ENCODE measurements at places on chromosomes 12 and 14.

GRCh38 chr14:94120667-94121340, 8.6 kb downstream of the IFI27L2 start:
- peak; percentile 66 for DNase-seq

GRCh38 chr14:95185033-95185766, 27.9 kb upstream of the DICER1 start:
- no peak for DNase-seq

DNA sequence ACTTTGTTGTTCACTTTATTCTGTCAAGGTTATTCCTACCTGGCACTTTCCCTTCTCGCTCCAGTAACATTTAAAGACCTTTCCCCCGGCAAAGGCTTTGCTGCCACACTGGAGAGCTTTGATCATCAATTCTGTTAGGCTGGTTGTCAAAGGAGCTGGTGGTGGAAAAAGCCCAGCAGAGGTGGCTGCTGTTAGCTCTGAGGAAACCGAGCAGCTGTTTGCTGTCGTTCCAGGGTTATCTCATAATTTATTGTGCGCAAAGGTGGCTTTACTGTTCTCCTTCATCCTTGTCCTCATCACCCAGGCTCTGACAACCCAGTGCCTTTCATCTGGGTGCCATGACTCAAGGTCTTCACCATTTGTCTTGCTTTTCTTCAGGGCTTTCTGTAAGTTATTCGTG, 38.2 kb upstream of the CRADD start:
- no peak for DNase-seq

DNA sequence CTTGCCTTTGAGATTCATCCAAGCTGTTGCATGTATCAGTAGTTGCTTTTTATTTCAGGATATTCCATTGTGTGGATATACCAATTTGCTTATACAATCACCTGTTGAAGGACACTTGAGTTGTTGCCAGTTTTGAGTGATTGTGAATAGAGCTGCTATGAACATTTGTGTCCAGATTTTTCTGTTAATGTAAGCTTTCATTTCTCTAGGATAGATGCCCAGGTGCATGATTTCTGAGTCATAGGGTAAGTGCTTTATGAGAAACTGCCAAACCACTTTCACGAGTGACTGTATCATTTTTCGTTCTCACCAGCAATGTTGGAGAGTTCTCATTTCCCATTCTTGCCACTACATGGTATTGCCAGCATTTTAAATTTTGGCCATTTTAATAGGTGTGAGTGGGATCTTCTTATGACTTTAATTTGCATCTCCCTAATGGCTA, 434.6 kb upstream of the RGS6 start:
- DNase-seq = no peak

DNA sequence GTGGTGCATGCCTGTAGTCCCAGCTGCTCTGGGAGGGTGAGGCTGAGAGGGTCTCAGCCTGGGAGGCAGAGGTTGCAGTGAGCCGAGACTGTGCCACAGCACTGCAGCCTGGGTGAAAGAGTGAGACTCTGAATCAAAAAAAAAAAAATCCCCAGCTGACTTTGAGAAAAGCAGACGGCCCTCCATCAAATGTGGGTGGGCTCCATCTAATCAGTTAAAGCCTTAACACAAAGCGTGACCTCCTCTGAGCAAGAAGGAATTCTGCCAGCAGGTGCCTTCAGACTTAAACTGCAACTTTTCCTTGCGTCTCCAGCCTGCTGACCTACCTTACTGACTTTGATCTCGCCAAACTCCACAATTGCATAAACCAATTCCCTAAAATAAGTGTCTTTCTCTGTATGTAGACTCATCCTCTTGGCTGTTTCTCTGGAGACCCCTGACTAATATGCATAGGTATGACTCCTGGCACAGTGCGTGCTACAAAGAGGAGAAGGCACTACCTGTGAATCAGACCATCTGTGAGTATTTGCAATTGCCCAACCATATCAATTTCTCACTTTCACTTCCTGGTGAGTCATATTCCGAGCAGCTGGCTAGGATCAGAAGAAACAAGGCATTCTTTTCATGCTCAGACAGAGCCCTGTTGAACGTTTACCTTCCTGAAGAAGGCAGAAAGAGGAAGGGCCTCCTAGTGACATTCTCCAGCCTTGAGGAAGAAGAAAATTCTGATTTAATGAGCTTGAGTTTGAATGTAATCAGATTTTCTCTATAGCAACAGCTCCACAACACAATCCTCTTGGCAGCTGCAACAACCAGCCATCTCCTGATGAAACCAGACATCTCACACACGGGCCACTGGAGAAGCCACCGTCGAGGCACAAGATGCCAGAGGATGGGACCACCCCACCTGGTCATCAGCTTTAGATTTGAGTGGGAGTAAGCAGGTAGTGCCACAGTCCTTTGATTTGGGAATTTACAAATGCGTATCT, 54.3 kb downstream of the CLMN start:
- peak; percentile 55 for DNase-seq

- no peak for DNase-seq
These were observed 272.7 kb upstream of the DIO3 start for GRCh38 chr14:101288436-101289229.

- DNase-seq = no peak
These were observed 363.7 kb downstream of the SOX5 start for GRCh38 chr12:23585782-23586163.

DNA sequence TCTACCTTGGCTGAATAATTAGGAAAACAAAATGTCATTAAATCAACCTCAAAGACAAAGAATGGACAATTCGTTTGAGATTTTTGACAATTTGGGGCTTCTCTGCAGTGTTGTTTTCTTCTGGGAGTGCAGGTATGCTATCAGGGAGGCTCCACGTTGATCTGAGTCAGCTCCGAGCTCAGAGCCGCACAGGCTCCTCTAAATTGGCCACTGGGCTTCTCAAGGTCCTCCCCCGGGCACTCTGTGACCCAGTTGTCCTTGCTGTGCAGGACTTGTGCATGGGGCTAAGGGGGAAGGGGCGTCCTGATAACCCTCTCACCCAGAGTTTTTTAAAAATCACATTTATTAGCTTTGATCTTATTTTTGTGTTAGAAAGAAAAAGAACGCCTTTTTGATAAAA, 52.7 kb downstream of the TBX3 start:
- no peak for DNase-seq

- DNase-seq = no peak
These were observed 44.2 kb downstream of the KCTD10 start for GRCh38 chr12:109432842-109433304.

GRCh38 chr12:86801439-86801838, 545.2 kb upstream of the MGAT4C start:
- no peak for DNase-seq

GRCh38 chr14:101796479-101796878, 35.0 kb downstream of the PPP2R5C start:
- DNase-seq = no peak

DNA sequence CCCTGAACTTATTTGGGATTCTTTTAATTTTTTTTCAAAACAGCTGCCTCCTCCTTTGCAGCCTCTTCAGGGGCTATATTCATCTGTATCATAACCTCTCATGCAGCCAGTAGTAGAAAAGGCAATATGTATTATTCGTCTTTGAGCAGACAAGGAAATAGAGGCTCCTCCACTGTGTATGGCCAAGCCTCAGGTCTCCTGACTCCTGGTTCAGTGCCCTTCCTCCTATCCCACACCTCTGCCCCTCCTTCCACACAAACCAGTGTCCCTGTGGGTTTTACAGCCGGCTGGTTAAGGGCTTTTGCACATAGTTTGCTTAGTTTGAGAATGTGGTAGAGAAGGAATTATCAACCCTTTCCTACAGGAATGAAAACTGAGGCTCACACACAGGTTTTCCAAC, 8.8 kb upstream of the ACVRL1 start:
- no peak for DNase-seq

GRCh38 chr12:96421014-96421413, 20.8 kb upstream of the CDK17 start:
- no peak for DNase-seq

DNA sequence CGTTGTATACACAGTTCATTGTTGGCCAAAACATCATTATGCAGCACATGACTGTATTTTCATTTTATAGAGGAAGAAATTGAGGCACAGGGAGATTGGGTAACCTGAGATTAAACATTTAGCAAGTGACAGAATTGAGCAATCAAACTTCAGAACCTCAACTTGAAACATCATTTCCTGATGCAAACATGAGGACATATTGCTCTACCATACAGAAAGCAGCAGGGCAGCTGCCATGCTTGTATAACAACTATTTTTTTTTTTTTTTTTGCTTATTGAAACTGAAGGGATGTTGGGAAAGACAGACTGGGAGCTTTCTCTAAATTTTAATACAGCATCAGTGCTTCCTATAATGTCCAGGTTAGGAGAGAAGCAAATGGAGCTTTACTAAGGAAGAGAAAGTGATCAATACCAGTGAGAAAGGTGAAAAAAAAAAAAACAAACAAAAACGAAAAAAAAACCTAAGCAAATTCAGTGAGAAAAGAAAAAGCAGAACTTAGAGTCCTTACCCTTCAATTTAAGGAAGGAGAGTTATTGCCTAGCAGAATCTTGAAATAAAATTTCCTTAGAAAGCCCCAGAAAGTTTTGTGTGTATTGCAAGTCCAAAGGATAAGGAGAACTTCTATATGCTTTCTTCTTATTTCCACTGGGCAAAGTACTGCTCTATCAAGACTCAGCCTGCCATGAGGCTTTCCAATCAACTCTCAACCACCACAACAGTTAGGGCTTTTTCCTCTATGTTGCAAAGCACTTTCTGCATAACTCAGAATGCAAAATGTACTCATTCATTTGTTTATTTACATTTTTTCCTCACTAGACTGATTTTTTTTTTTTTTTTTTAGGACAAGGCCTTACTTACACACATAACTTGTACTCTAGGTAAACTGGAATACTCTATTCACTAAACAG, 21.6 kb downstream of the BTG1 start:
- DNase-seq = no peak

DNA sequence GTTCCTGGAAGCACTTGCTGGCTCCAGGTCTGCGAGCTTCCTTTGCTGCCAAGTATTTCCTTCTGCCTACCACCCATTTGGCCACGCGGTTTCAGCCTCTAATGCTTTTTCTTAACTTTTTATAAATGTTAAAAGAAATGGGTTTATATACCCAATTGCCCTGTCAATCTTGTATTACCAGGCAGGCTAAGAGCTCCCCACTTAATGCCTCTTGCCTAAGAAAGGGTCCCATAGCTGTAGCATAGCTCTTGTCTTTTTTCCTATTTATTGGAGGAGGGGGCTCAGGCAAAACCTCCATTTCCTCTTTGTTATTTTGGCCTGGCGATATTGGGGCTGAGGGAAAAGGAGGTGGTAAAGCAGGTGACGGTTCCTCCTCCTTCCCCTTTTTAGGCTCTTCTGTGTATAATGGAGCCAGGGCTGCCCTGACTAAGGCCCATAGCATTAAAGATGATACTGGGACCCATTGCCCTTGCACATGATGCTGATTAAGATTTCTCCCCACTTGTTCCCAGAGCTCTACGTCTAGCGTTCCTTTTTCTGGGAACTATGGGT, 21.6 kb upstream of the BLTP3B start:
- no peak for DNase-seq

- no peak for DNase-seq
These were observed 257.7 kb downstream of the ADGRD1 start for GRCh38 chr12:131211340-131211938.

GRCh38 chr14:106877517-106877916, 1351.1 kb downstream of the TMEM121 start:
- no peak for DNase-seq

DNA sequence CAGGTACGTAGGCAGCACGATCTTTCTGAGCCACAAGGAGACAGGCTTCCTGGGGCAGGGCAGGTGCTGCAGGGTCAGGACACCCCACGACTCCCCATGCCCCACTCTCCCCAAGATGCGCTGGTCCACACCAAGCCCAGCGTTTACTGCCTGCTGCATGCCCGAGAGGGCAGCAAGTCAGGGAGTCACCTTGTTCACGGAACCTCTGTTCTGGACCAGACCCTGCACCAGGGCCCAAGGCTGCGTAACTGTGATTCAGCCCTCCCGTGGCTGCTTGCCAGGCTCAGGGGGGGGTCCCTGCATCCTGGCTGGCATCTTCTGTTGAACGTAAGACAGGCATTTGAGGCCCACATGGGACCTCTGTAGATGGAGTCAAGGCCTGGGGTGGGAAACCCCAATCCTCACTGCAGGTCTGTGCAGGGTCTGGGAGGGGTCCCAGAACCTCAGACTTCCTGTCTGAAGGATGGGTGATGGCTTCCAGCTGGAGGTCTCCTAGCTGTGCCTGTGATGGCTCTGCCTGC, 228.6 kb upstream of the RTL1 start:
- no peak for DNase-seq

DNA sequence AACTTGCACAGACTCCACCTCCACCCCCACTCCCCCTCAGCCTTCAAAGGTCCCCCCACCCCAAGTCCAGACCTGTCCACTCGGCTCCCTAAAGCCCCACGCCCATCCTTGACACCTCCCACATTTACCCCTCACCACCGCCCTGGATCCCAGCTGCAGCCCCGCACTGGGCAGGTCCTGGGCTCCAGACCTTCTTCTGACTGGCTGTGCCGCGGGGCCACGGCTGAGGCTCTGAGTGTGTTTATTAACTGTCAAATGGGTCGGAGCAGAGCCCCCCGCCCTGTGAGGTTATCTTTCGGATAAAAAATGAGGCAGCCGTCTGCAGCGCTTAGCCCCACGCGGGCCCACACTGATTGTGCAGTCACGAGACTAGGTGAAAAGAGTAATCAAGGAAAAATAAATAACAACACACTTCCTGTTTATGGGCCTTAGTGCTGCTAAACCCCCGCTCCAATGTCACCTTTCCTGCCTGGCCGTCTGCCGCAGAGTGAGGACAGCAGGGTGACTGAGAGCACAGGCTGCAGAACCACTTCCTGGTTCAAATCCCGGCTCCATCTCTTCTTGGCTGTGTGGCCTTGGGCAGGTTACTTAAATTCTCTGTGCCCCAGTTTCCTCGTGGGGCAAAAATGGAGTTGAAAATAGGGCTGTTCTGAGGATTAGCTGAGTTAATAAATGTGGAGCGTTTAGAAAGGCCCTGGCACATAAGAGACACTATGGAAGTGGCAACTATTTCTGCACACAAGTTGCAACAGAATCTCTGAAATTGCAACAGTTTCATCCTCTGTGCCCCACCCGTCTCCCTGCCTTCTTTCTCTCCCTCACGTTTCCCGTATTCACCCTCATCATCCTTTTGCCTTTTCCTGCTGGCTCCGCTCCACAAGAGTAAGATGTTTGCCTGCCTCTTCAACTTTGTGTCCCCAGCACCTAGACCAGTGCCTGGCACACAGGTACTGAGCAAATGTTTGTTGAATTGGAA, 9.4 kb downstream of the SETD1B start:
- DNase-seq = no peak

DNA sequence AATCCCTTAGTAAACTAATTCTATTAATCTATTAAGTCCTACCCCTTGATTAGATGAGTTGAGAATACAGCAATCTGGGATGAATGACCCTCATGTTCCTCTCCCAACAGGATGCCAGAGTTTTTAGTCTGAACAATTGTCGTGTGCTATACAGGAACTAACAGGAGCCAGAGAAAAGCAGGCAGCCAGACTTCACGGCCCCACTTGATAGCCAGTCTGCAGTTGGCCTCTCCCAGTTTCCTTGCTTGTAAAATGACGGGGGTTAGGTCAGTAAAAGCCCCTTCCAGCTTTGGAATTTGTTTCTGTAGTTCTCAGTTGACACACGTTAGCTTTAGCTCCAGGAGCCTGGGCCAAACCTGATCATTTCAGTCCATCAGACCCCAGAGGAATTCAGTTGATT, 266.8 kb upstream of the FKBP4 start:
- no peak for DNase-seq

Data from GM04503 (cell line).